ENCODE measurements at places on chromosomes 3 and 15. TPM values are rescaled to one million over a fixed set of nuclear protein-coding genes. Genes with fewer than 3 reads are reported as not detected.
A peak's percentile ranks its signal among the peaks of the same experiment; 100 is the strongest.

GRCh38 chr15:40249477-40250303 is 10.8 kb downstream of the PAK6 start:
- no peak overlapping the region for H3K4me3 ChIP-seq
- H3K36me3 ChIP-seq: no peaks in the 10 kb centered on the region
- no peaks in the 10 kb centered on the region for H3K27me3 ChIP-seq
- H3K27ac ChIP-seq: no peak overlapping the region

DNA sequence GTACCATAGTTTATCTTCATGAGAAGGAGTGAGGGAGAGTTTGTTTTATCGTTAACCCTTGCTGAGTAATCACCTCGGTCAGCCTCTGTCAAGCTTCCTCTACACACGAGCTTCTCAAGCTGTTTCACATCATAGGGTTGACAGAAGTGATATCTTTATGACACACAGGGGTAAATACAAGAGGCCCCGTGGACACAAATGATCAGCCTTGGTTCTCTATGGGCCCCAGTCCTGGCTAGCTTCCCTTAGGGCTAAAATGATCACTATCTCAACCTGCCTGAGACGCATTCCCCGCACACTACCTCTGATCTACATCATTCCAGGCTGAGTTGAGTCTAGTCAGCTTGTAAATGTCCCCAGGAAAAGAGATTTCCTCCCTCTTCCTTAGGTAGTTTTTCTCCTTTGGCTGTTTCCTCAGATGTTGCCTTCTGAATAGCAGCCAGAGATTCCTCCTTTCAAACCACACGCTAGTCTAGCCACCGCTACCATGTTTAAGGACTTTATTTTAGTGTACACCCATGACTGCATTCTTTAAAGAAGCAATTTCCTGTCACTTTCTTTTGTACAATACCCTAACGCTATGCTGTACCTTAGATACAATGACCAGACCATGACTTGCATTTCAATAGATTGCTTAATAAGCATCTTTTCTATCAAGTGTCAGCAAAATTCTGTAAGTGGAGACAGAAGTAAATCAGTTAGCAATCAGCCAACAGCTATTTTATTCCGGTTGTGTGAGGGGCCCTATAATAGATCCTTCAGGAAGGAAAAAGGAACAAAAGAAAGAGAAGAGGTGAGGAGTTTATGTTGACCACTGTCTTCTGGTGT is 35.1 kb upstream of the PPARG start:
- DNase-seq: peak; percentile 80
- peaks cover 28% of the 10 kb centered on the region for H3K4me1 ChIP-seq
- H3K27me3 ChIP-seq: no peaks in the 10 kb centered on the region
- H3K27ac ChIP-seq: peak overlapping the region; percentile 35

GRCh38 chr3:55692295-55692956 is 205.3 kb upstream of the WNT5A start:
- no peak overlapping the region for H3K4me3 ChIP-seq
- no peaks in the 10 kb centered on the region for H3K27me3 ChIP-seq
- no peak overlapping the region for H3K27ac ChIP-seq
- no peaks in the 10 kb centered on the region for H3K4me1 ChIP-seq

Gene SAMMSON
- not detected for total RNA-seq
